ENCODE measurements at places on chromosomes 4 and X.

DNA sequence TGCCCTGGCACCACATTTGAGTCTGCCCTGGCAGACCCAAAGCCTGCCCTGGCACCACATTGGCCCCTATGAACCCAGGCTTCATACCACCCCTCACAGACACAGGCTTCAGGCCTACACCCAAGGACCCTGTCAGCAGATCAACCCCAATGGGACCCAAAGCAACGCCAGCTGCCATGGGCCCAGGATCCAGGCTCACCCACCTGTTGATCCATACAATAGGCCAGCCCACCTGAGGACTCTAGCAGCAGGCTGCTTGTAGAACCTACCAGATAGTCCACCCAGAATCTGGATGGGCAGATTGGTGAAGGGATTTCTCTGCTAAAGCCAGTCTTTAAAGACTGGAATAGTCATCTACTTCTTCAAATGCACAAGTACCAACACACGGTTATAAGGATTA, 114.4 kb downstream of the LAS1L start:
- no peak for DNase-seq

- DNase-seq = no peak
Measured at GRCh38 chrX:78950009-78950835, 5.0 kb downstream of the P2RY10 start.

- DNase-seq = no peak
Measured at GRCh38 chrX:69015156-69015555, 150.1 kb downstream of the PJA1 start.

DNA sequence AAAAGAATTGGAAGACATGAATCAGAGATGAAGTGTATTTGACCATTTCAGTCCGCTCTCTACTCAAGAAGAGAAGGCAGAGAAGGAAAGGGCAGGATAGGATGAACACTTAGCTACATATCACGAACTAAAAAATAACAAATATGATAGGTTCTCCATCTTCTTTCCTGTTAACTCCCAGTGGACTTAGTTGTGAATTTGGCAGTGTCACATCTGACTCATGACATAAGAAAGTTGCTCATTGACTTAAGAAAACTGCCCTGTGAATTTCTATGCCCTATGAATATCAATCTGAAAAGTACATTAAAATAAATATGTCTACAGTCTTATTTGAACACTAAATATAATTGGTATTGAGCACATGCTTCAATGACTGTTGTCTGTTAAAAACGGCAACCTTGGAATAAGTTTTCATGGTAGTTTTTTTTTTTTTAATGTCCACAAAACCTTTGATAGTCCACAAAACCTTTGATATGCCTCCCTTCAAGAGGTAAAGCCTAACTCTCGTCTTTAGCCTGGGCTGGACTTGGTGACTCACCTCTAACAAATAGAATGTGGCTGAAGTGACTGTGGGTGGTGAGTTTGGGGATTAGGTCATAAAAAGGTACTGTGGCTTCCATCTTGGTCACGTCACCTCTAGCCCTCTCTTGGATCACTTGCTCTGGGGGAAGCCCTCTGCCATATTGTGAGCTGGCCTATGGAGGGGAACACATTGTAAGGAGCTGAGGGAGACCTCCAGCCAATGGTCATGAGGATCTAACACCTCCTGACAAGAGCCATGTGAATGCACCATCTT, 184.7 kb upstream of the S100G start:
- no peak for DNase-seq

DNA sequence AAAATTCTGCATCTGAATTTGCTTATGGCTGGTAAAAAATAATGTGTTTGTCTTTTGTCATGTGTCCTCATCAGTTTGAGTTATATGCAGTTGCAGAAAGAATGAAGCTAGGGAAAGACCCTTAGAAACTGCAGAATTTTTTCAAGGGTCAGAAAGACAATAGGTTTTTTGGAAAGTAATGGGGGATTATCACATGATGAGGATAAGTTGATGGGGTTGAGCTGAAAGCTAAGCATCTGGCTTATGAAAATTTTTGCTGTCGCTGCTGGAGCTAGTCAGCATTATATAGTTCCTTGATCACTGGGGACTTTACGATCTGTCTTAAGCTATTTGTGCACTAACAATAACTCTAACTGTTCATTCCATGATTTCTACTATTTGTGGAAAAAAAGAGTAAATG, 331.7 kb downstream of the PPARGC1A start:
- DNase-seq = no peak

DNA sequence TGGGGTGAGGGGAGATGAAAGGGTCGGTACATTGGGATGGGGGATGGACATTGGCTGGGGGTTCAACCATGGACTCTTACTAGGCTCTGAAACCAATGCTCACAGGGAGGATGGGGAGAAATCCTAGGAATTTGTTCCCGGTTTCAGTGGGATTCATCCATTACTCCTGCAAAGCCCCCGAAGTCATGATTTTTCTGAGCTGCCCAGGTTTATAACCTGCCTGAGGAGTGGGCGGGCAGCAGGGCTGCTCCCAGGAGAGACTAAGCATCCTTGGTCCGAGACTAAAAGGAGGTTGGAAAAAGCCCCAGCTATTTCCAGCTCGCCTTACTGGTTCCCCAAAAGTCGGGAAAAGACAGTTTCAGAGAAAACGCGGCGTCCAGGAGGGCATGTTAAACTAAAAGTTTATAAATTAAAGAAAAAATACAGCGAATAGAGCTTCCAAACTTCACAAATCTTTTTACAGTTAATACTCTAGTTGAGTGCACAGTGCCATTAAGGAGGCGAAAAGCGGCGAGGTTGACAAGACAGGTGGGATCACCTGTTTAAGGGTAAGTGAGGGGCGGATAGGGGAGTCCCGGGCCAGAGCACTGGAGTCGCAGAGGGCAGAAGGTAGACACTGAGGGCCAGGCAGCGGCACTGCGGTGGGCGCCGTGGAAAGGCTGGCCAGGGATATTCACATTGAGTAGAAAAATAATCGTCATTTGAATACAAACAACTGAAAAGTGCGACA, 3.7 kb downstream of the NKX3-2 start:
- peak; percentile 43 for DNase-seq

DNA sequence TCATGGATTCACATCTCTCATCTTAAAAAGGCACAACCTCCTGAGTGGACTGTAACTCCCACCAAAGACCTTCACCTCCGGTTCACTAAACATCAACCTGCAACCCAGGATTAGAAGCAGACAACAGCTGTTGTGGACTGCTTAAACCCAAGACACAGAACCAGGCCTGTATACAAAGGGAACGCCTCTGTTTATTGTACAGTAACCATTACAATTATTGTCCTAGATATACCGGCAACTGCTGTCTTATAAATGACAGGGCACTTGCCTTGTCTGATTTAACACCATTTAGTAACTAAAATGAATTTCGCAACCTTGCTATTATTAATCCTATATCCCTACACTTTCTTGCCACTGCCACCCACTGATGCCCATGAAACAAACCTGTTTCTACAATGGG, 22.8 kb upstream of the CSTF2 start:
- DNase-seq = no peak

DNA sequence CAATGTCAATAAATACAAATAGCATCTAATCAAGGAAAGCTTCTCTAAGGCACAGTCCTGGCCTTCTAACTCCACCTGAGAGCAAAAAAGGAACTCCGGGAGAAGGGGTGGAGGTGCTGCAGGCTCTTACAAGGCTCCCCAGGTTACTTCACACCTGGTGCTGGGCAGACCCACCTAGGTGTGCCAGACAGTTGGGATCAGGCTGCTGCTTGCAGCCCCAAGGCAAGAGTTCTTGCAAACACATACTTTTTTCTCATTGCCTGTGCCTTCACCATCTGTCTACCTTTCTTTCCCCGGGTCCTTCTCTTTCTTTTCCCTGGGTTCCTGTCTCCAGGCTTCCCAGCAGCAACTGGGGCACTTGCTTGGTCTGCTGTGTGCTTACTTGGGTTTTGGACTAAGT, 81.4 kb upstream of the STIM2 start:
- DNase-seq = no peak

DNA sequence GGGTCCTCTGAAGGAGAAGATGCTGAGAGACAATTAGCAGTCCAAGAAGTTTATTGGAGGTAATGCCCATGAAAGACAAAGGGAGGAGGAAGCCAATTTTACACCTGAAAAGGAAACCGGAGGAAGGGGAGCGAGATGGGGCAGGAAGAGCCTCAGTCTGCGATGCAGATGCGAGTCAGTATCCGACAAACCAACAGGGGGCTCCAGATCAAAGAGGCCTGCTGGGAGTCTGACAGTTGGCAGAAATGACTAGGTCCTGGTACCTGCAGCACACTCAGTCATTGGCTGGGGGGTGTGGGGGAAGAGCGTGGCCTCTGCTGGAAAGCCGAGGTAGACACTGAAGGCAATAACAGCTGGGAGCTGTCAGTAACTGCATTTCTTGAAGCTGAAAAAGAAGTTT, 231.1 kb upstream of the CENPE start:
- peak; percentile 6 for DNase-seq

DNA sequence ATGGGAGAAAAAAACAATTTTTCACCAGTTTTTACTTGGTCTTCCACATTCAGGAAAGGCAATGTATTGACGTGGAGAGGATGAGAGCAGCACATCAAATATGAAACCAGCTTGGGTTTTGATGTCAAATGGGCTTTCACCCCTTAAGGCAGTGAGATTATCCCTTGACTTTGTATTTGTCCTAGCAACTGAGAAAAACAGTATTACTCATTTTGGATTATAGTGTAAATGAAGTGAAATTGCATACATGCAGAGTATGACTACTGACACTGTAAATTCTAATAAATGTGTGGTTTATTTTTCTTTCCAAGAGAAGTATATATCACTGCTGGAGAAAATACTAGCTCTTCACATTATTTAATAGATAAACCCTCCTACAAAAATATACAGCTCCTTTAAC, 863.6 kb upstream of the IGFBP7 start:
- DNase-seq = no peak

- no peak for DNase-seq
Measured at GRCh38 chrX:2283111-2283859, 217.5 kb downstream of the DHRSX start.

- no peak for DNase-seq
Measured at GRCh38 chrX:109384699-109385098, 97.2 kb downstream of the GUCY2F start.

DNA sequence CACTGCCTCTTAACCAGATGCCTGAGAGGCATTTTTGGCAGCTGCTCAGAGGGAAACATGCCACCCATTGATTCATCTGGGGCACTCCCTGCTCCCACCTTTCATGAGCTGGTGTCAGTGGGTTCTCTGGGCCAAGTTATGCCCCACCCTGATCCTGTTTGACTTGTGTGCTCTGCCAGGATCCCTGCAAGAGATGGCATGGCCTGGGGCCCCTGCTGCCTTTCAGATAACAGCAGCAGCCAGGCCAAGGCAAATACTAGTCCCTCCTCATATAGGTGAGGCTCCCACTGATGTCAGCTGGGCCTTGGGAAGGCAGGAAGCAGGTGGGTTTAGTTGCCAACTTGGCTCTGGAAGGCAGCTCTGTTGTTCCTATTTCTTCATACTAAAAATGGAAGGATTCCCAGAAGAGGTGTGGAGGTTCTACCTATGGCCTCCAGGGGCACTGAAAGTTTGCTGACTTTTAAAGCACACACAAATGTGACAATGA, 192.9 kb upstream of the RBPJ start:
- DNase-seq = no peak

GRCh38 chr4:38040619-38041018, 80.4 kb downstream of the PTTG2 start:
- no peak for DNase-seq

DNA sequence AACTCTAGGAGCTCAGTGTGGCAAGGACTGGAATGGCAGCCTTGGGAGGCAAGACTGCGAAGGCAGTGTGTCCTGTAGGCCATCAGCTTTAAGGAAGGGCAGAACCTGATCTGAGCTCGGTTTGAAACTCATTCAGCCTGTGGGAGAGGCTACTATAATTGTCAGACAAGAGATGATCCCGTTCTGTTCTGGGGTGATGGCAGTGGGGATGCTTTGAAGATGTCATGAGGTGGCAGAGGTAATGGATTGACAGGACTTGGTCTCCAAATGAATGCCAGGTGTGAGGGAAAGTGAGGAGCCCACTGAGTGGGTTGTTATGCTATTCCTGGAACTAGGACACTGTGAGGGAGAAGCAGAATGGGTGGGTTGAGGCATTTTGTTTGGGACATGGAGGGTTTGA, 144.9 kb downstream of the PJA1 start:
- DNase-seq = peak; percentile 2

GRCh38 chrX:43702079-43702524, 46.0 kb downstream of the MAOA start:
- no peak for DNase-seq

DNA sequence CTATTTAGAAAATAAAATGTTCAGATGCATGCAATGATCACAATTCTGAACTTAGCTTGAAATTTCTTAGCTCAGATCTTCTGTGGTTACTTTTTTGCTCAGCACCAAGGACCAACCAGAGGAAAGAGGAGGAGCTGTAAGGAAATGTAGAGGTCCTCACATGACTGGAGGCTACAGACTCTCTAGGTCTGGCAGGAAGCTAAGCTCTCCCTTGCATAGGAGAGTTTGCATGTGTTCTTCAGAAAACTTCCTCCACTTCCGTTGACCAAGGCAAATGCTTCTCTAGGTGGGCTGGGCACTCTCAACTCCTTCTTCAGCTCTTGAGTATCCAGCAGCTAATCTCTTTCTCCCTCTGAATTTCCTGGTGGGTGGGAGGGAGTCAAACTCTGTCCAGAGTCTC, 119.6 kb downstream of the BTC start:
- no peak for DNase-seq

- DNase-seq = no peak
Measured at GRCh38 chrX:139766545-139766983, 58.6 kb upstream of the MCF2 start.

DNA sequence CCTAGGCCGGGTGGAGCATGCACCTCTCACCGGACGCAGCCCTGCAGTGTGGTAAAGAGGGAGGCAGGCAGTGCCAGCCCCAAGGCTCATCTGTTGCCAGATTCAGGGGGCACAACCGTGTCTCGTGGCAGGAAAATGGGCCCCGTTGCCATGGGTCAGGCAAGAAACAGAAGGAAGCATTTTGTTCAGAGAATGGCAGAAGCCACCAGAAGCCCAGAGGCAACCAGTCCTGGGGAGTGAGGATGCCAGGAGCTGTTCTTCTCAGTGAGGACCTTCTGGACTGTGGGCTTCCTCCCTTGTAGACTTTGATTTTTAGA, 12.5 kb upstream of the UVSSA start:
- no peak for DNase-seq

- no peak for DNase-seq
Measured at GRCh38 chrX:104282166-104282725, 27.5 kb upstream of the ESX1 start.

DNA sequence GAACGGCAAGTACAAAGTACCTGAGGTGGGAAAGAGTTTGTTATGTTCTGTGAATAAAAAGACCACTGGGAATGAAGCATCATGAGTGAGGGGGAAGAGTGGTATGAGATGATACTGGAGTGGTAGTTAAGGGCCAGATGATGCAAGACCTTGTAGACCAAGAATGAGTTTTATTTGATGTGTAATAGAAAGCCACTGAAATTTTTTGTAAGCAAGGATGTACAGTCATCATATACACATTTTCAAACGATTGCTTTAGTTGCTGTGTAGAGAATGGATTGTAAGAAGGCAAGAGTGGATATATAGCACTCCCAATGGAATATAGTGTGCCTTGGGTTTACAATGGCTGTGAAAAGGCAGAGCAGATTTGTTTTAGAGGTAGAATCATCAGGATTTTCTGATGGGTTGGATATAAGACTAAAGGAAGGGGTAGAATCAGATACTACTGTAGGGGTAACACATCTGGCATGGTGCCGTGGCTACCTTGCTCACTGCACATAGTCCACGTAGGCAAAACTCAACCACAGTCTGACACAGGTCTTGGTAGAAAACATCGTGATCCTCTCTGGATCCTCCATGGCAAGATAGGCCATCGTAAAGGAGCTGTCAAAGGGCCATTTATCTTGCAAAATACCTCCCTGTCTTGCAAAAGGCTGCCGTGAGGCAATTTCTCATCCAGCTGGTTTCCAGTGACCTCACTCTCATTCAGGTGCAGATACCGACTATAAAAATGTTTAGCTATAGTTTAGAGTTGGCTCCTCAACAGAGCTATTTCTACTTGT, 14.9 kb downstream of the TIFA start:
- no peak for DNase-seq
